ENCODE measurements at places on chromosomes 2 and 18.
A peak's percentile ranks its signal among the peaks of the same experiment; 100 is the strongest.

- DNase-seq = peak; percentile 91
Observed at GRCh38 chr2:102238039-102238756, 51.4 kb downstream of the IL1RL2 start.

DNA sequence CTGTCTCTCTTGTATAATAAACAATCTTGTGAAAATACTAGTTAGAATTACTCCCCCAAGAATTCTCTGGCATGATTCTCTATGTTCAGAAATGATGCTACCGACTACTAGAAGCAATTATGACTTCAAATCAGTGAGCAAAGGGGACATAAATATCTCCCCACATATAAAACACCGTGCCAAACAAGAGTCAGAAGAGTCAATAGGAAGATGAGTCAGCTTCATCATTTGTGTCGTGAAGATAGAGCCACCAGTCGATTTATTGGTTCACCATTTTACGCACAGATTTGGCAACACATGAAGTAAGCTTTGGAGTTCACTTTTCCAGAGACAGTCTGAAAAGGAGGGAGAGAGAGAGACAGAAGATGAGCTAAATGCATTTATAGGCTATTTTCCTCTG lies 650.9 kb downstream of the CCDC85A start:
- no peak for DNase-seq

- no peak for DNase-seq
Observed at GRCh38 chr18:12924616-12925015, 23.2 kb upstream of the SEH1L start.

DNA sequence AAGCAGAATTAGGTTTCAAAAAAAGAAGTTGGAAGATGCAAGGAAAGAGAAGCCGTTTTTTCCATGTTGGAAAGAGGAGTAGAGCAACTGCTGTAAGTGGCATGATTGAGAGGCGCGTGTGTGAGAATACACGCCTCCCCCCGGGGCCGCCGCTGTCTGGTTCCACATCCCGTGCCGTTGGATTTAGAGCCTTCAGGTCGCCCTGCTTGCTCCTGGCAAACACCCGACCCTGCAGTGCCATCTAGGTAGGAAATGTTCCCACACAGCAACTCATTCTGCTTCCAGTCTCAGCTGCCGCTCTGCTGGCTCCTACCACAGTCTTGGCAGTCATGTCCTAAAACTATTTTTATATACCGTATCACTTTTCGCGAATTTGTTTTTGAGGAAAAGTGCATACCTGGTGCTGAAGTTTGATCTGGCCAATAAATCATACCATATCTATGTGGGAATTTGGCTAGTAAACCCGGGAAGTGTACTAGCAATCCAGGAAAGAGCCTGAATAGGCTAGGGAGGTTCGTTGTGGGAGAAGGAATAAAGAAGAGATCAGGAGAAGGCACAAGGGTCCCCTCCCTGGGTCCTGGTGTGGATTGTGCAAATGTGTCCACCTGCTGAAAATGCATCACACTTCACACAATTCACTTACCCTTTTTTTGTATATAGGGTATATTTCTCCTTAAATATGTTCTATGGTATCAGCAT lies 372.7 kb downstream of the FBXO15 start:
- no peak for DNase-seq

DNA sequence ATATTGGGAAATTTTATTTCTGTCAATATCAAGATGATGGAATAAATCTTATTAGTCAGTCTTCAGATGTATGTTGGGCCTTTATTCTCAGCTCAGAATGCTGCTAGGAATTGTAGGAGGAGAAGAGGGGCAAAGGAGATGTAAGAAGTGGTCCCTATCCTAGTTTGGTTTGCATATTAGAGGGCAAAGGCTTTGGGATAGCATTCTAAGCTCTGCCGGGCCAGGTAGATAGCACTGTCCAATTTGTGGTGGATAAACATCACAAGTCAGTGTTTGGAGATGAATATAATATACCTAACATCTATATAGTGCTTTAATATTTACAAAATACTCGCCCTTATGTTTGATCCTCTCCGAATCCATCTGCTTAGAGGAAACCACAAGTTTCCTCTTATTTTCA lies 149.2 kb downstream of the GULP1 start:
- no peak for DNase-seq

GRCh38 chr2:239249776-239250175 lies 151.0 kb downstream of the HDAC4 start:
- DNase-seq = no peak

DNA sequence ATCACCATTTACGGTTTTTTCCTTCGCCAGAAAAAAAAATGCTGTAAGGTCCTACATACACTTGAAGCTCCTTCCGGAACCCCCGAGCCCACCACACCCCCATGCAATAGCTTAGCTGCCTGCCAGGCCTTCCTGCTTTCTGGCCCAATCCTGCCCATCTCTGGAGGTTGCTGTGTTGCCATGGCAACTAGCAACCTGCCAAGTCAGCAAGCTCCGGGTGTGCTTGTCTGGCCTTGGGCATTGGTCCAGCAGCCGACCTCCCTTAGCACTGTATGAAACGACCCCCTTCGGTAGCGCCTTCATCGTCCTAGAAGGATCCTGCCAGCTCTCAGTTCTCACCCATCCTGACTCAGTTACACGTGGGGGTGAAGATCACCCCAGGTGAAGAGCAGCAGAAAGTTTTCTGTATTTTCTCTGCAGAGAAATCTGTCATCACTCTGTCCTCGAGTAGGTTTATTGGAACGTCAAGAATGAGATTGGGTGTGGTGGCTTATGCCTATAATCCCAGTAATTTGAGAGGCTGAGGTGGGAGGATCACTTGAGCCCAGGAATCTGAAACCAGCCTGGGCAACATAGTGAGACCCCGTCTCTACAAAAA lies 47.4 kb upstream of the MTCL1 start:
- no peak for DNase-seq

DNA sequence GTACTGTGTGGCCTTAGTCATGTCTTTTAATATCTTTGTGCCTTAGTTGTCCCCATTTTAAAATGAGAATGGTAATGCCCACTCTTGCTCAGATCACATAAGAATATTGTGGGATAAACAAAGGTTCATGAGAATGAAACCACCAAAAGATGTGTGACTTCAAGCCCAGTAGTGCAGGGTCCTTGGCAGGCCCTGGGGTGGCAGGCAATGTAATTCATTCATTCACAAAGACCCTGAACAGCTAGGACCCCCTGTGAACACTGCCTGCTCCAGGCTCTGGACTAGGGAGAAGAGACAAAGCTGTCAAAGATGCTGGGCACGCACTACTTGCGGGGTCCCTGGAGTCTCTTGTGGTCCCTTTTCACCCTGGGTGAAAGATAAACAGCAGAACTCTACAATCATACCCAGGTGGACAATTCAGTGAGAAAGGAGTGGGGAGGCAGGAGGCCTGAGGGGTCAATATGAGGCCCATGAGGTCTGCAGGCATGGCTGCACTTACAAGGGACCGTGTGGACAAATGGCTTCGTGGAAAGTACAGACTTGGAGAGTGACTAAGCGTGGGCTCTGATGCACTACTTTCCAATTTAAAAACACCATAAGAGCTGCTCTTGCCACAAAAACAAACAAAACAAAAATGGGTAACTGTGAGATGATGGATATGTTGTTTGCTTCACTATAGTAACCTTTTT lies 136.1 kb downstream of the SMAD7 start:
- DNase-seq = no peak

DNA sequence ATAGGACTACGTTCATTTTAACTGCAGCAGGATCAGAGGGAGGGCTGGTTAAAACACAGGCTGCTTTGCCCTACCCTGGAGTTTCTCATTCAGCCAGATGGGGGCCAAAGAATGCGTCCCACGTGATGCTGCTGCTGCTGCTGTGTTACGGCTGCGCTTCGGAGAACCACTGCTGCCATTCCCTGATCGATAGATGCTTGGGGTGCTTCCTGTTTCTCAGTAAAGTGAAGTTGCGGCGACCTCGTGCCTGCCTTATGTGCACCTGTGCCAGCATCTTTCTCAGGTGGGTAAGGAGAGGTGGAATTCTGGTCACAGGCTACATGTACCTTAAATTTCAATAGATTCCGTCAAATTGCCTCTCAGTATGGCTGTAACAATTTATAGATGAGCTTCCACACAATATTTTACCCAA lies 24.7 kb upstream of the TOGARAM2 start:
- no peak for DNase-seq

DNA sequence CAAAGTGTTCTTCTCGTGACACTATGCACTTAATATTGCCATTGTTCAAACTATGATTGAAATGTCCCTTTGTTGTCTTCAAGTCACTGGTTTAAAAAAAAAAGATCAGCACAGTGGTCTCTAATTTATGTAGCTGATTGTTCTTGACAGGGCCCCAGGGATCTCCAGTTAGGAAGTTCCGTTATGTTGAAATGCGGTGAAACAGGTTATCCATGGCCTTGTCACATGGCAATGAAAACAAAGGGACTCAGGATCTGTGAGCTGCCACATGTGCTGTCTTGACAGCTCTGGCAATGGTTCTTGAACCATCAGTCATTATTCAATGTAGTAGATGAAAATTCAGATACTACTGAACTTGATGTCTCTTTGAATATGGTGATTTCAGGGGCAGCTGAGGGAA lies 147.4 kb downstream of the SETBP1 start:
- DNase-seq = no peak

DNA sequence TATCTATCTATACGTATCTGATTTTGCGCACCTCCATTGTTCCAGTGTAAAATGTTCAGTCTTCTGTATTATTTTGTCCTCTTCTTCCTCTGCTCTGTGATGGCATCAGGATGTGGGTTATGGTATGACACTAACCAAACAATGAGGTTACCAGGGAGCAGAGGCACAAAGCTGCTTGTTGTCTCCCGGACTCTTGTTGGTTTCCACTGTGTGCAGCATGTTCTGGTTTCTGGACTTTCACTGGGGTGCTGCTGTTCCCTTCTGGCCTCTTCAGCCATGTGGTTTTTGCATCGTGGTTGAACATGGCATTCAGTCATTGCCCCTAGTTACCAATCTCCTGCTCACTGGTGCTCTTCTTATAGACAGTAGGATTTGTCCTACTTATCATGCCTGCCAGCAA lies 665.9 kb downstream of the CBLN2 start:
- no peak for DNase-seq

DNA sequence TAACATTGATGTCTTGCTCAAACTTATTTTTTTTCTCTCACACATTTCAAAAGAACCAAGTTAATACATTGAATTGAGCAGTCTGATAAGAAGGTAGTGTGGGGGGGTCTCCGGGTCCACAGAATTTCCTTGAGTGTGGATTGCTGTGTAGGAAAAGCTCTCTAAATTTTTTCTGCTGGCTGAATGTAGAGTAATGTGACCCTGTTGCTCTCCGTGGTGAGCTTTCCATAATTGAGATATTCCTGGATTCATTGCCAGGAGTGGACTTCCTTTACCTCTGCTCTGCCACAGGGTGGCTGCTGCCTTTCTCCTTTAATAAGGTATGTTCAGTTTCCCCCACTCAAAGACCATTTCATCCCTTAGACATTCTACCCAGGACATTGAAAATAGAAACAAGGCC lies 50.9 kb downstream of the PKP4 start:
- no peak for DNase-seq

- DNase-seq = no peak
Observed at GRCh38 chr2:133607679-133608078, 39.4 kb upstream of the NCKAP5 start.

GRCh38 chr2:38598991-38599295 lies 3.8 kb downstream of the HNRNPLL start:
- no peak for DNase-seq

DNA sequence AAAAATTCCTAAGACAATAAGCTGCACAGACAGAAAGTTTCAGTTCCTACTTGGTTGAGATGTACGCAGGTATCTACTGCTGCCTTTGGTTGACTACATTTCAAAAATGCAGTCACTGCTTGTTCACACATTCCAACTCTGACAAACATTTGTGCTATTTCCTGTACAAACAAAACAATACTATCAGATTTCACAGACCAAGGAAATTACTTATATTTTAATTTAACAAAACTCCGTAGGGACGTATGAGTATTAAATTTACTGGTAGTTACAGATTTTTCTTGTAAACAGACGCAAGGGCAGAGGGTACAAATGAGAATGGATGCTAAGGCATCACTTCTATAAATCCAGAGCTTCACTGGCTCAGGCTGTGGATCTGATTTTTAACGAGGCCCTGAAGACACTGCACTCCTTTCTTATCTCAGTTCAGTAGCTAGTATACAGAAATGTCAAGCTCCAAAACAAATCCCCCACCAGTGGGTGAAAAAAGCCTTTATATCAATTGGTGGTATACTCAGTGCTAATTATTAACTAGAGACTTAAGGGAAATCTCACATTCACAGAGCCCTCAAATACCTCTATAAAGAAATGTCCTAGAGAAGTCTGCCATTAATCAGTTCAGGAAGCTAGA lies 31.7 kb upstream of the TTC32 start:
- DNase-seq = peak; percentile 92

DNA sequence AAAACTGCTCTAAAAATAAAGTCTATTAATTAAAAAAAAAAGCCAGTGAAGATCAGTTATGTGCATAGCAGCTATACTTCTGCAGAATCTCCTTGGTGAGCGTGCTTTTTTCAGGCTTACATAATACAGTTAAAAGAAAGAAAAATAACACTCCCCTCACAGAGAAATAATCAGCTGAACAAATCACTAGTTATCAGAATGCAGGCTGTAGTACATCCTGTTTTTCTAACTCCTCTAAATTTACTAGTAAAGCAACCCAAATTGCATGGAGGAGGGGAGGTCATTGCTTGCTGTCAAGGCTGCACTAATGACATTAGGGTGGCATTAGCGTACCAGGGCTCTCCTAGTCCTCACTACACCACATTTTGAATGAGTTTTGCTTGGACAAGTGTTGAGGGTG lies 192.2 kb downstream of the PLCL1 start:
- DNase-seq = no peak

GRCh38 chr2:127733816-127734537 lies 32.7 kb downstream of the SFT2D3 start:
- no peak for DNase-seq

DNA sequence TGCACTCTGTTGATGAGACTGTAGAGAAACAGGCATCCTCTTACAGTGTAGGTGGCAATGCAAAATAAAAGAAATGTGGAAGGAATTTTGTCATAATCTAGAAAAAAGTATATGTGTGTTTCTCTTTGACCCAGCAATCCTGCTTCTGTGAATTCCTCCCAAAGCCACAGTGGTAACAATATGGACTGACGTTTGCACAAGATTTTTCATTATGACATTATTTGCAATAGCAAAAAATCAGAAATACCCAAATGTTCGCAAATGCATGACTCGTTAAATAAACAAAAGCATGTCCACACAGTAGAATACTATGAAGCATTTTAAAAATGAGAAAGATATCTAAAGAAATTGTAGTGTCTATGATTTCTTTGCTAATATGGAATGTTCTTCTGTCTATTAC lies 255.2 kb upstream of the NRP2 start:
- no peak for DNase-seq

GRCh38 chr2:230824406-230824978 lies 40.2 kb upstream of the ITM2C start:
- DNase-seq = peak; percentile 85

- no peak for DNase-seq
Observed at GRCh38 chr2:118118479-118118878, 30.2 kb downstream of the INSIG2 start.

- no peak for DNase-seq
Observed at GRCh38 chr2:240384711-240385450, 50.6 kb upstream of the GPC1 start.

GRCh38 chr2:181823405-181823804 lies 68.1 kb upstream of the ITPRID2 start:
- no peak for DNase-seq

Data from NCI-H460 (cell line).